ENCODE measurements at places on chromosomes 4 and X.
A peak's percentile ranks its signal among the peaks of the same experiment; 100 is the strongest.

DNA sequence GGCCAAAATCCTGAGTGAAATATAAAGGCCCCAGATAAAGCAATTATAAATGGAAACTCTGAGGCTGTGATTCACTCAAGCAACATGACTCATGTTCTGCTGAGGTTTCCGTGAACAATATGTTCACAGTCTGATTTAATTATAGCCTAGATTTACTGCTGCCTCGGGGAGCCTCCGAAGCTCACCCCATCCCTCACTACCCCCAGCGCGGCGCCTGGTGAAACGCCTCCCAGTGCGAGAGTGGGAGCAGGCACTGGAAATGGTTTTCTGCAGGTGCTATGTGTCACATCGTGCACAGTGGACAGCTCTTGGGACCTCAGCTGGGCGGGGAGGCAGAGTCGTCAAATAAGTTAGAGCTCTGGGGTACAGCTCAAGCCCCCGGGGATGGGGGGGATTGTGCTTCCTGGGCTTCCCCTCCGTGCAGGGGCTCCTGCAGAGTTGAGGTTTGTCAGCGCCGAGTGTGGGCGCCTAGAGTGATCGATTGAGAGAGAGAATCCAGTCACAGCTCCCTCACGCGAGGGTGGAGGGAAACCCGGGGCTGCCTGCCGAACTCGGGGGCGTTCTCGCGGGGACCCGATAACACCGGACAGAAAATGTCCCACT, 110.6 kb downstream of the PHKA2 start:
- no peak for DNase-seq

GRCh38 chr4:184253072-184253420, 35.4 kb upstream of the ENPP6 start:
- no peak for DNase-seq

DNA sequence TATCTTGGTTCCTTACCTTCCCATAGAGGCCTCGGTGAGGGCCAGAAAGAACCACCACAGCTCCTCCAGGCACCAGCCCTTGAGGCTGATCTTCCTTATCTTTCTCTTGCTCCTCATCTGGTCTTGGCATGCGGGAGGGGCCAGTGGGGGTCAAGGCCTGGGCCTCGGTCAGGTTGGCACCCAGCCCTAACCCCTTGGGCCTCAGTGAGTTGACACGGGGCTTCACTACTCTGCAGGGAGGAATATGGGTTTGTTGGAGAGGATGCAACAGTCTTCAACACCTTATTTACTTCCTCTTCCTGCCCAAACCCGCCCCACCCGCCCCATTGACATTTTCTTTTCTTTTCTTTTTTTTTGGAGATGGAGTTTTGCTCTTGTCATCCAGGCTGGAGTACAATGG, 6.0 kb downstream of the GPKOW start:
- DNase-seq: no peak

- no peak for DNase-seq
Observed at GRCh38 chr4:55826986-55827385, 7.4 kb downstream of the EXOC1L start.

DNA sequence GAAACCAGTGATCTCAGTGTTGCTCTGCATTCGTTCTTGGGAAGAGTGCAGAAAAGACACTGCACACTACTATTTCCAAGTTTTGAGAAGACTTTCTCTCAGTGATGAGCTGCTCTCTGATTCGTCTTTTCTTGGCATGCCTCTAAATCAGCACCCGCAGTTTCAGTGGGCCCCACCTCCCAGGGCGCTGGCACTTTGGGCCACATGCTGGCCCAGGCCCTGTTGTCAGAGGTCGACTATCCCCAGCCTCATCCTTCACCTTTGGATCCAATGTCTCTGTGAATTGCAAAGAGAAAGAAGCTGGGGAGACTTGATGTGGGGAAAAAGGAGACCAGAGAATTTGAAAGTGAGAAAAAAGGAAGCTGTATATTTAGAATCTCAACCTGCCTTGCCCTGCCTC, 644.1 kb upstream of the PITX2 start:
- no peak for DNase-seq

DNA sequence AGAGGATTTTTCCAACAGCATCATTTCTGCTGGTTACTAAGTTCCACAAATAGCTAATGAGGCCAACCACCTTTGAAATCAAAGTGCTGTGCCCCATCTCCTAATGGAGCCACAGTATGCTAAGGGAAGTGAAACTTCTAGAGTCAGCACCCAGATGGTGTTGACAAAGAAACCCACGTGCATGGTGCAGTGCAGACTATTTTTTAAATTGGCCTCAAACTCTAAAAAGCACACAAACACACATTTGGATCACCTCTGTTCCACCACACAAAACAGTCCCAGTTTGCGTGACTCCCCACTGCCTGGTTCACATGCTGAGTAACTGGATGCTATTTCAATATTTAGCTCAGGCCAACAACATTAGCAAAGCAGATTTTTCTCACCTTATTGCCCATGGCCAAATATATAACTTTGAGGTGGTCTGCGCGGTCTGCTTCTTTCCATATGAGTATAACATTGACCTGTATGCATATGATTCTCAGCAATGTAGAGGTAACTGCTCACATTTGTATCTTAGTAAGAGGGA, 69.9 kb downstream of the AMELX start:
- DNase-seq: no peak

DNA sequence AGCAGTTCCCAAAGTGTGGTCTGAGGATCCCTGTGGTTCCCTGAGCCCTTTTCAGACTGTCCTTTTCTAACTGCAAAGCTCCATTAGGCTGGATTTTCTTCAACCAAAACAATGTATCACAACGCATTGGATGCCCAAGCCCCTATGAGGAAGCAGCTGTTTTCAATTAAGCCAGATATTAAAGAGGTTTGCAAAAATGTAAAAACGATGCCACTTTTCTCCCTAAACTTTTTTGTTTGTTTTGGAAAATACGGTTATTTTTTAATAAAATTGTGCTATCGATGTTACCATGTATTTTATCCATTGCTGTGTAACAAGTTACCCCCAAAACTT, 170.4 kb upstream of the BCOR start:
- no peak for DNase-seq

GRCh38 chrX:47648376-47648775, 2.0 kb downstream of the ELK1 start:
- no peak for DNase-seq

- no peak for DNase-seq
Observed at GRCh38 chrX:13389501-13389900, 69.6 kb upstream of the ATXN3L start.

DNA sequence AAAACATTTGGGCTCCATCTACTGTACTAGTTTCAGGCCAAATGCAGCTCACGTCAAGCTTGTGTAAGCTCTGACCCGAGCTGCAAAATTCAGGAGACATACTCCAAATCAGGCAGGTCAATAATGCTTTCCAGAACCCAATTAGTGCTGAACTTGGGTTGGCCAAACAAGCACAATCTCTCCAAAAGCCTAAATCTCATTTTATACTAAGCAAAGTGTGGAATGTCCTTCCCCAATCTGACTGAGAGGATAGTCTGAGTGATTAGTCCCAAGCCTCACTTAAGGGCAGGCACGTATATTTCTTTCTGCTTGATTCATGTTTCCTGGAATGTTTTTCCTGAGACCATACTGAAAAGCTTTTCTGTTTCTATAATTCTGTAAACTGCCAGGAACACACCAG, 79.9 kb downstream of the NKX6-1 start:
- no peak for DNase-seq

DNA sequence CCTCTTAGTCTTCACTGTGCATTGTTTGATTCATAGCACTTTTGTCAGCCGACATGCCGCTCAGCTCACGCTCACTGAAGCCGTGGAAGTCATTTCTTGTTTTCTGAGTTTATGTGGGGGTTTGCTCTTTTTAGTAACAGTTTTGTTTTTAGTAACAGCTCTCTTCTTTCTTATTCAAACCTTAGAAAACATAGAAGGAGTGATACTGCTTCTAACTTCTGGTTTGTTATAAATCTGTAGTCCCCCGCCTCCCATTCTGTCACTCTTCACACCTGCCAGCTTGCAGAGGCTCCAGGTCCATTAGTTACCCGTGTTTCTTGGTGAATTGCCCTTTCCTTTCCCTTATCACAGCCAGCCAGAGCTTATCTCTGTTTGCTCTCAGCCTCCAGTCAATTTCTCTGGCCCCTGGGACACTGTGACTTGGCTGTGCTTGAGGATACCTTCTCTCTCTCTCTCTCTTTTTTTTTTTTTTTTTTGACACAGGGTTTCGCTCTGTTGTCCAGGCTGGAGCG, 50.5 kb downstream of the GRK4 start:
- no peak for DNase-seq

DNA sequence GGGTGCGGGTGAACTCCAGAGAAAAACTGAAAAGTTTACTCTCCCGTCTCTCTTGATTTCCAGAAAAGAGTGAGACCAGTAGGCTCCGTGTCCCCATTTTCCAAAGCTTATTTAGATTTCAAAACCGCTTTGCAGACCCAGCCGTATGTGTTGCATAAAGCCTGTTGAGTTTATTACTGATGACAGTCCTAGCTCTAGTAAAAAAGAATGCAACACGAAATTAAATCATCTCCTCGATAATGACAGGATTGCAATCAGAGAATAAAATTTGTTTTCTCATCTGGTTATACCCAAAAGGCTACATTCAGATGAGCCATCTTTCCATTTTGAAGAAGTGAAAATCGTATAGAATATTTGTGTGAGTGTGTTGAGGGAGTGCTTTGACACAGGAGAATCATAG, 16.1 kb upstream of the VCX3A start:
- DNase-seq: no peak

GRCh38 chr4:38149472-38149996, 189.3 kb downstream of the PTTG2 start:
- DNase-seq: no peak

DNA sequence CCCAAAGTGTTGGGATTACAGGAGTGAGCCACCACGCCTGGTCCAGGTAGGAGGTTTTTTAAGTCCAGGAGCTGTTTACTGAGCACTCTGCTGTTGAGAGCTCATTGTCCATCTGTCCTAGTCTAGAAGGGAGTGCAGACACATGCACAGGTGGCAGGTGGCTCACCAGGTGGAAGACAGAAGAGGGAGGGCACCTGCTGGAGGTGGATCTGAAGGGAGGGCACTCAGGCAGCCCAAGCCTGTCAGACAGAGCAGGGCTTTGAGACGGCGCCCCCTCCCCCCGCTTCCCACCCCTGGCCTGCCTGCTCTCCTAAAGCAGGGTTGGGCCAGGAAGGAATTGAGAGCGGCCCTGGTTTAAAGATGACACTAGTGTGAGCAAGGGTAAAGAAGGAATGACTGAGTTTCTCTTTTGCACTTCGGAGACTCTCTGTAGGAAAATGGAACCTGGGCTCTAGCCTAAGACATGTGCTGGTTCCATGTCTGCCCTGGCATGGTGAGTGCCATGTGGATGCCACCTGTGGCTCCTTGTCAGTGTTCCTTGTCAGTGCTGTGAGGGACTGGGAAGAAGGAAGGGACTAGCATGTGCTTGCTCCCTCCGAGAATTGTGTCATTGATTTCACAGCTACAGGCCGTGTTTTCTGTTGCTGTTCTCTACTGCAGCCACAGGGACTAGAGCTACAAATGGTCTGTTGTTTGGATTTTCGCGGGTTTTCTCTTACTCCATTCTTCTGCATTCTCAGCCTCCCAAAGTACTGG, 108.6 kb downstream of the TNIP2 start:
- no peak for DNase-seq

DNA sequence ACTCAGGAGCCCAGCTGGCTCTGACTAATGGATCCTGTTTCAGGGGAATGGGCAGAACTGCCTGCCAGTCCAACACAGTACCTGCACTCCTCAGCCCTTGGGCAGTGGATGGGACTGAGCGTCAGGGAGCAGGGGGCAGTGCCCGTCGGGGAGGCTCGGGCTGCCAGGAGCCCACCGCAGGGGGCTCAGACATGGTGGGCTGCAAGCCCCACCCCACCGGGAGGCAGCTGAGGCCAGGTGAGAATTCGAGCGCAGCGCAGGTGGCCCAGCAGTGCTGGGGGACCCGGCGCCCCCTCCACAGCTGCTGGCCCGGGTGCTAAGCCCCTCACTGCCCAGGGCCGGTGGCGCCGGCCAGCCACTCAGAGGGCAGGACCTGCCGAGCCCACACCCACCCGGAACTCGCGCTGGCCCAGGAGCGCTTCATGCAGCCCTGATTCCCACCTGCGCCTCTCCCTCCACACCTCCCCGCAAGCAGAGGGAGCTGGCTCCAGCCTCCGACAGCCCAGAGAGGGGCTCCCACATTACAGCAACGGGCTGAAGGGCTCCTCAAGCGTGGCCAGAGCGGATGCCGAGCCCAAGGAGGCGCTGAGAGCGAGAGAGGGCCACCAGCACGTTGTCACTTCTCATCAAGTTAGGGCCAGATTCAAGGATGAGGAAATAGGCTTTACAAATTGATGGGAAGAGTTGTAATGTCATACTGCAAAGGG, 668.8 kb downstream of the GALNTL6 start:
- DNase-seq: no peak

GRCh38 chr4:113302051-113302450, 252.6 kb downstream of the ANK2 start:
- DNase-seq: no peak

GRCh38 chr4:3437582-3437936, 4.2 kb upstream of the HGFAC start:
- DNase-seq: peak; percentile 13

GRCh38 chr4:89469930-89470375, 162.4 kb upstream of the GPRIN3 start:
- no peak for DNase-seq

DNA sequence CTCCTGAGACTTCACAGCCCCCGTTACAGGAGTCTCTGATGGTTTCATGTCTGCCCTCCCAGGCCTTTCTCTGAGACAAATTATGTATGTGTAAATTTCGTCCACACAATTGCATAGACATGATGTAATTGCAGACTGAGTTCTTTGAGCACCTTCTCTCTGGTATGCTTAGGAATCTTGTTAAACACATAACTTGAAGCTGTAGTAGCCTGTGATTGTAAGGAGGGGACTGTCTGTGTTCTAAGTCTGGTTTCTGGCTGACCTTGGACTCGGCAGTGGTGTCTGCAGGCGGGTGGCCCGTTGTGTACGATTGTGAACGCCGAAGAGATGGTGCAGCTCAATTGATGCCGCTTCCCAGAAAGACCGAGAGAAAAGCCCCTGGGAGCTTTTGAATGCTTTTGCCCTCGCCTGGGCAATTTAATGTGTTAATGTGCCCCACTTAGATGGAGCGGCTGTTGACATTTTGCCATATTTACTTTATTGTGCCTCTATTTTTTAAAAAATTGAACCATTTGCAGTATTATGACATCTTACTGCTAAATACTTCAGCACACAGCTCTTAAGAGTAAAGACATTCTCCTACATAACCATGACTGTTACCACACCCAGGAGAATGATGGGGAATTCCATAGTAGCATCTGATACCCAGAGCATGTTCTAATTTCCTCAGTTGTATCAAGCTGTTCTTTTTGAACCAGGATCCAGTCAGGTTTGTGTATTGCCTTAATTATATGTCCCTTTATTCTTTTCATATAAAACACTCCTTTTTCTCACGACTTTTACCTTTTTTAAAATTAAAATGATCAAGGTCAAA, 58.4 kb upstream of the TADA2B start:
- DNase-seq: peak; percentile 52

GRCh38 chr4:74012130-74012529, 13.7 kb upstream of the CXCL5 start:
- DNase-seq: no peak

DNA sequence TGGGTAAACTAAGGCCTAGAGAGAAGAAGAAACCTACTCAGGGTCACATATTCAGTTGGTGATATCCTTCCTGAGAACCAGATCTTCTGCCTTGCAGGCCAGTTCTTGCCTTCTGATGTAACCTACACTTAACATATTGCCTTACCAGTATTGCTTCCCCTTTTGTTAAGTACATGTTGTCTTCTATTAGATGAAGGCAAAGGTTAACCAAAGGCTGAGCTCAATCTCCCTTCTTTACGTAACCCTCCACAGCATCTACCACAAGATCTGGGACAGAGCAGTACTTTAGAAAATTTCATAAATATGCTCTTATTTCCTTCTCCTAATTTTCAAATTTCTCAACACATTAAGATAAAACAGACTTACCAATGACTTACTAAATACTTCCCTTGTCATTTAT, 474.4 kb downstream of the SH2D1A start:
- DNase-seq: no peak
